Activated T-helper 2 cell treated with anti-CD3 and anti-CD28 coated beads, Interferon-gamma antibody, Interleukin-2, Interleukin-4, amounts not matched to agents 10 μg/mL and 5 μg/mL and 100 μg/mL, durations not matched to agents 14 hours and 24 hours and 36 hours (primary cell): ENCODE measurements at places on chromosomes 12 and 14.

DNA sequence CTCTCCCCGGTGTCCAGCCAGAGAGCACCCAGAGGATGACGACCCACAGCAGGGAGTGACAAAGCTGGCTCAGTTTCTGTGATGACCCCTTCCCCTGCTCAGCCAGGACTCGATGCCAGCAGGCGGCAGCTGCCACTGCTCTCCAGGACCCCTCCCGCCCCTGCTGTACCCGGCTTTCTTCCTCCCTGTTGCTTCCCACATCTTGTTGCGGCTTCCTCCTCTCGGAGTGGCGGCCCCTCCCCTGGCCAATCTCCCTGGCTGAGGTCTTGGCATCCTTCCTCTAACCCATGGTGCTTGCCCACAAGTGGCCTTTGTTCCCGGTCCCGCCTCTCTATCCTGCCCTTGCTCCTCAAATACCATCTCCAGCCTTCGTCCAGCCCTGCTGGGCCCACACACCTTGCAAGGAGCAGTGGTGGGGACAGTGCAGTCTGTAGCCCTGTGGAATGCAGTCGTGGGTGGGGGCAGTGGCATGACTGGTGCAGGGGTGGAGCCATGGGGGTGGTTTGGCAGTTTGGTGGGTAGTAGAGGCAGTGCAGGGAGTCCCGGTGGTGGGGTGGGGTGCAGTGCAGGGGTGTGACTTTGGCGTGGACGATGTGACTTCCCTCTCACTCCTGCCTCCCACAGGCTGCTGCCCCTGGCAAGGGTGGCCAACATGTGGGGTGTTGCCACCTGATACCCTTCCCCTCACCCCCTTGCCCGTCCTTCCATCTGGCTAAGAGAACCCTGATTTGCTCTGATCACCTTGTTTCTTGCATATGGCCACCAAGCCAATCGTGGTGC lies 16.3 kb upstream of the BEGAIN start:
- no peaks in the 10 kb centered on the region for H3K4me1 ChIP-seq
- no peak overlapping the region for H3K4me3 ChIP-seq
- H3K27ac ChIP-seq, result no peak overlapping the region
- peaks cover 26% of the 10 kb centered on the region for H3K27me3 ChIP-seq

GRCh38 chr12:126547905-126548304 lies 1482.7 kb downstream of the AACS start:
- DNase-seq, result no peak
- no peaks in the 10 kb centered on the region for H3K36me3 ChIP-seq
- no peak overlapping the region for H3K27ac ChIP-seq
- H3K4me3 ChIP-seq, result no peak overlapping the region
- no peaks in the 10 kb centered on the region for H3K4me1 ChIP-seq

GRCh38 chr12:3137268-3137781 lies 60.1 kb downstream of the TSPAN9 start:
- no peaks in the 10 kb centered on the region for H3K4me1 ChIP-seq
- peaks cover 18% of the 10 kb centered on the region for H3K27me3 ChIP-seq
- H3K27ac ChIP-seq, result no peak overlapping the region
- no peak for DNase-seq
- H3K36me3 ChIP-seq, result no peaks in the 10 kb centered on the region

- no peaks in the 10 kb centered on the region for H3K4me1 ChIP-seq
- DNase-seq, result no peak
- peaks cover 36% of the 10 kb centered on the region for H3K27me3 ChIP-seq
- H3K4me3 ChIP-seq, result no peak overlapping the region
- H3K27ac ChIP-seq, result no peak overlapping the region
These were observed 7.1 kb upstream of the KICS2 start for GRCh38 chr12:64229240-64229639.

DNA sequence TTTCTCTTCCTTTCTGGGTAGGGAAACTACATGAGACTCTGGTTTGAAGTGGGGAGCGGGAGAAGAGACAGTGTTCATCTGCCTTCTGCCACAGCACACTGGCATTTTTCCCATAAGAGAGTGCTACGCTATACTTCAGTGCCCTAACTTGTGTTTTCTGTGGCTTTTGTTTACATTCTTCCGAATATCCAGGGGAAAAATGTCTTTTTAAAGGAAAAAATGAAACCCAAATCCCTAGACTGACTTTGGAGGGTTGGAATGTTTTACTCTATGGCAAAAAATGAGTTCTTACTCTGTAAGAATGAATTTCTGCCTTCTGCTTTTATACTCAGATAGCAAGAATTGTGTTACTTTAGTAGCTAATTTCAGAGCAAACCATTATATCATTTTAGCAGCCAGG lies 88.1 kb upstream of the TMEM263 start:
- H3K4me3 ChIP-seq, result no peak overlapping the region
- no peak overlapping the region for H3K27ac ChIP-seq
- peaks cover 4% of the 10 kb centered on the region for H3K4me1 ChIP-seq
- no peaks in the 10 kb centered on the region for H3K27me3 ChIP-seq
- H3K36me3 ChIP-seq, result peaks cover 20% of the 10 kb centered on the region

DNA sequence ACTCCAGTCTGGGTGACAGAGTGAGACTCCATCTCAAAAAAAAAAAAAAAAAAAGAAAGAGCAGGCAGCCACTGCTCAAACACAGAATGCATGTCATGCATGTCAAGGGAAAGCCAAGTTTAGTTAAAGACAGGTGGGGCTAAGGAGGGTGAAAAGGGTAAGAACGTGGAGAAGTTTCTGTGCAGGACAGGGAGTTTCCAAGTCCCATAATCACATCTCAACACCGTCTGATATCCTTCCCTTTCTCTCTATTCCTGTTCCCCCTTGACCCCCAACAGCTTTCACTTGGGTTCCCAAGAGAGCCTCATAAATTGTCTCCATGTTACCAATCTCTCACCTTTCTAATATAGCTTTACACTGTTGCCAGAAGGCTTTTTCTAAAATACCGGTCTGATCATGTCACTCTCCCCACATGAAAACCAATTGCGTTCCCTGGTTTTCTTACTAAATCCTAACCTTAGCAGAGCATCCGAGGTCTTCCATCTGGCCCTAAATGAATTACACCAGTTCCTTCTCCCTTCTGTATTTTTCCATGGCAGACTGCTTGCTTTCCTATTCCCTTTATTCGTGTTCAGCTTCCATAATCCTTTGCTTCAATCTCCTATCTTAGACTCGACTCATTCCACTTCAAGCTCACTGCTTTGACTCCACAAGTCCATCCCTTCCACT lies 37.0 kb downstream of the LIMA1 start:
- H3K4me1 ChIP-seq, result peaks cover 64% of the 10 kb centered on the region
- H3K4me3 ChIP-seq, result peak overlapping the region; percentile 49
- no peaks in the 10 kb centered on the region for H3K27me3 ChIP-seq
- H3K36me3 ChIP-seq, result peaks cover 67% of the 10 kb centered on the region
- DNase-seq, result no peak

DNA sequence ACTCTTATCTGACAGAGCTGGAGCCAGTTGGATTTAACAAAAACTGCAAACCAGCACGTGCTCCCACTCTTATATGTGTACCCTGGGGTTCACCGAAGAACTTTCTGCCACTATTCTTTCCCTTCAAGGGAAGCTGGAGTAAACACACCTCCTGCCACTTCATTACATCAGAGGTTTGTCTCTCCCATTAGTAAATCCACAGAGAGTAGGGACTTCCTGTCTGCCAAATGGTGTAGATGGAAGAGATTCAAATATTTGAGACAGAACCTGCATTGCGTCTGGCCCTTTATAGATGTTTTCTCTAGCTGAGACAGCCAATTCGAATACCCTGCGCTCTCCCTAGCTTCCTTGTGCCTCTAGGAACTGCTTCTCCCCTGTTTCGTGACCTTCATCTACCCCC lies 29.1 kb upstream of the AEBP2 start:
- H3K36me3 ChIP-seq, result no peaks in the 10 kb centered on the region
- no peak overlapping the region for H3K4me3 ChIP-seq
- H3K27me3 ChIP-seq, result peaks cover 5% of the 10 kb centered on the region
- no peak for DNase-seq
- no peaks in the 10 kb centered on the region for H3K4me1 ChIP-seq

DNA sequence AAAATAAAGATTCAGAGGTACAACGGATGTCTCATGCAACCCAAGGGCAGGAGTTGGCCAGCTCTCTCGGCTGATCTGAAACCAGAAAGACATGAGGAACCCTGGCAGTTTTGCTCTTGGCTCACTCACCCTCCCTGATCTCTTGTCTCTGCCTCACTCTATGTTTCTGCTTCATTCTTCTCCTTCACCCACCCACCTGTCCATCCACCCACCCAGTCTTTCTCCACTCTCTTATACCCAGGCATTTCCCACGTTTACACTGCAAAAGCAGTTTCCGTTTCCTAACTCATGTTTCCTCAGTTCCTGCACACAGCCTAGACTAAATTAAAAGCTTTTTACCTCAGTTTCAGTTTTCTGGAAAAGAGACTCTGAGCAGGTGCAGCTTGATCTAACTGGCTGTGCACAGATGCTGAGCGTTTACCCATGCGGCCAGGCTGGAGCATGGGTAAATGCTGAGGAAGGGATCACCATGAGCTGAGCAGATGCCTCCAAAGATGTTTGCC lies 157.6 kb downstream of the PRKCH start:
- H3K36me3 ChIP-seq, result peaks cover 47% of the 10 kb centered on the region
- no peaks in the 10 kb centered on the region for H3K27me3 ChIP-seq

DNA sequence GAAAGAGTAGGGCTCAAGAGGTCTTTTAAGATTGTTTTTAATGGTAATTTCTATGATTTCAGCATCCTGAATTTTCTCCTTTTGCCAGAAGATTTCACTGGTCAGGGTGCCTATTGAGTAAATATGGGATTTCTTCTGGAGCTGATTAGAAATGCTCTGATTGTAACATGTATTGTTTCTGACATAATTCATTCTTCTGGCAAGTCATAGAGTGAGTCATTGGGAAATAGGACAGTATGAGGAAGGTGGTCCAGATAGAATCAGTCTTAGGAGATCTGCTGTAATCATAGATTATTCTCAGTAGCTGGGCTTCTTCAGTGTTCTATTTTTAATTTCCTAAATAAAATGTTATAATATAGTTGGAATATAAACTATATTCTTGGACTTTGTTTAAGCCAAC lies 182.0 kb upstream of the NAV3 start:
- DNase-seq, result no peak
- no peak overlapping the region for H3K27ac ChIP-seq
- no peaks in the 10 kb centered on the region for H3K36me3 ChIP-seq
- no peaks in the 10 kb centered on the region for H3K27me3 ChIP-seq

GRCh38 chr12:23742574-23742973 lies 206.9 kb downstream of the SOX5 start:
- no peaks in the 10 kb centered on the region for H3K4me1 ChIP-seq
- H3K36me3 ChIP-seq, result no peaks in the 10 kb centered on the region
- no peak overlapping the region for H3K27ac ChIP-seq
- no peak for DNase-seq
- no peaks in the 10 kb centered on the region for H3K27me3 ChIP-seq
- H3K4me3 ChIP-seq, result no peak overlapping the region

GRCh38 chr12:45587877-45588533 lies 141.5 kb upstream of the ARID2 start:
- no peak overlapping the region for H3K27ac ChIP-seq
- H3K4me1 ChIP-seq, result no peaks in the 10 kb centered on the region
- no peak overlapping the region for H3K4me3 ChIP-seq
- H3K36me3 ChIP-seq, result no peaks in the 10 kb centered on the region
- H3K27me3 ChIP-seq, result peaks cover 7% of the 10 kb centered on the region
- DNase-seq, result no peak

DNA sequence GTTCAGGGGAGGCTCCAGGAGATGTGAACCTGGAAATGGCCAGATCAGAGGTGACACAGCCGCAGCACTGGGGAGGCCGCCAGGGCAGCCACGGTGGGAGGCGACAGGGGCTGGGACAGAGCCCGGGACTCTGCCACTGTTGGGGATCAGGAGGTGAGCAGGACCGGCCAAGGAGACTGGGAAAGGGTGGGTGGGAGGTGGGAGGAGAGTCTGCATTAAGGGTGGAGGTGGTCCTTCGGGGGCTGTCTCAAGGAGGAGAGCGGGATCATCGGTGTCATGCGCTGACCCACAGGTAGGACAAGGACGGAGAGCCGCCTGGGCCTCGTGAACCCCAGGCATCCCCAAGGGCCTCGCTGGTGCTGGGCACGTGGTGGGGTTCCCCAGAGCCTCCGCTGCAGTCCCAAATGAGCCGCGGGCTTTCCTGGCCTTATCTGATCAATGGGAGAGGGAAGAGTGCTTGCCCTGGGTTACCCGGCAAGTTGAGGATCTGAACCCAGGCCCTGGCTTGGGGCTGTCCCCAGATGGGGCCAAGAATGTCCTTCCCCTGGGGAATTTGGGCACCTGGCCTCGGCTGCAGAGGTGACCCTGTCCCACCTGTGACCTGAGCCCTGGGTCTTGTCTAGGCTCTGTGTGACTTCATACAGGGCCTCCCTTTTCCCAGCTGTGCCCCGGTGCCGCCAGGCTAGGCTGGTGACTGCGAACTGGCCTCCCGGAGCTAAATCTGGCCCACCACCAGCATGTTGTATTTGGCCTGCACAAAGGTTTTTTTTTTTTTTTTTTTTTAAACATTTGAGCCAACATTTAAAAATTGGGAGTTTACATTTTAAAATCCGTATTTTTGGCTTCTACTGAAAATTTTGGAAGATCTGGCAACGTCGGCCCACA lies 13.2 kb downstream of the BEGAIN start:
- no peak for DNase-seq
- no peak overlapping the region for H3K27ac ChIP-seq
- peaks cover 3% of the 10 kb centered on the region for H3K4me1 ChIP-seq
- no peak overlapping the region for H3K4me3 ChIP-seq
- H3K36me3 ChIP-seq, result no peaks in the 10 kb centered on the region
- H3K27me3 ChIP-seq, result peaks cover 28% of the 10 kb centered on the region

GRCh38 chr12:30806989-30807694 lies 52.4 kb upstream of the CAPRIN2 start:
- no peak overlapping the region for H3K4me3 ChIP-seq
- H3K27ac ChIP-seq, result no peak overlapping the region
- no peak for DNase-seq
- H3K27me3 ChIP-seq, result peaks cover 34% of the 10 kb centered on the region

DNA sequence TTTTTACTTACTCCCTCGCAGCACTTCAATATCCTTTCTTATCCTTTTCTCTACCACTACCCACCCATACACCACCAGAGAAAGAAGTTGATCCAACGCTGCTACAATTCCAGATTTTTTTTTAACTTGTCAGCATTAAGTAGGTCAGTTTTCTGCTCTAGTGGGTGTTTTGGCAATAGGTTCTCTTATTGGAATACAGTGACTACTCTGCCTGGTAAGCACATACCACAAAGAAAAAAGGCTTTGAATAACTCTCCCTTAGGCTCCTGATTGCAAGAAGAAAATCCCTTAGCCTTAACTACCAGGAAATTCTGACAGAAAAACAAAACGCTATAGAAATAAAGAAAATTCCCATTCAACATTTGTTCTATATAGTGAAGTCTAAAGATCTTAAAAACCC lies 72.0 kb downstream of the NUMB start:
- no peak overlapping the region for H3K4me3 ChIP-seq
- no peaks in the 10 kb centered on the region for H3K27me3 ChIP-seq
- peaks cover 12% of the 10 kb centered on the region for H3K36me3 ChIP-seq

- H3K36me3 ChIP-seq, result peaks cover 41% of the 10 kb centered on the region
- H3K27ac ChIP-seq, result no peak overlapping the region
- peaks cover 4% of the 10 kb centered on the region for H3K4me1 ChIP-seq
- DNase-seq, result no peak
These were observed 46.6 kb upstream of the VPS33A start for GRCh38 chr12:122312926-122313325.

- DNase-seq, result no peak
- H3K36me3 ChIP-seq, result no peaks in the 10 kb centered on the region
- H3K4me3 ChIP-seq, result no peak overlapping the region
- H3K27ac ChIP-seq, result no peak overlapping the region
- H3K4me1 ChIP-seq, result no peaks in the 10 kb centered on the region
These were observed 146.3 kb downstream of the APAF1 start for GRCh38 chr12:98791406-98791805.

- H3K4me3 ChIP-seq, result no peak overlapping the region
- H3K27me3 ChIP-seq, result peaks cover 6% of the 10 kb centered on the region
- no peaks in the 10 kb centered on the region for H3K4me1 ChIP-seq
- no peaks in the 10 kb centered on the region for H3K36me3 ChIP-seq
These were observed 176.1 kb downstream of the BCAT1 start for GRCh38 chr12:24772813-24773212.
